NCI-H460 (cell line): ENCODE measurements at places on chromosomes 3 and 15. TPM values are rescaled to one million over a fixed set of nuclear protein-coding genes. Genes with fewer than 3 reads are reported as not detected.
A peak's percentile ranks its signal among the peaks of the same experiment; 100 is the strongest.

Gene EHD4
- total RNA-seq, result 6.7 and 7.4 TPM in 2 replicates

Gene LRRC2
- not detected in 2 replicates for total RNA-seq

Gene OR5H1
- total RNA-seq, result not detected in 2 replicates

GRCh38 chr3:102307442-102307841 is 127.4 kb upstream of the ZPLD1 start:
- no peak for DNase-seq

DNA sequence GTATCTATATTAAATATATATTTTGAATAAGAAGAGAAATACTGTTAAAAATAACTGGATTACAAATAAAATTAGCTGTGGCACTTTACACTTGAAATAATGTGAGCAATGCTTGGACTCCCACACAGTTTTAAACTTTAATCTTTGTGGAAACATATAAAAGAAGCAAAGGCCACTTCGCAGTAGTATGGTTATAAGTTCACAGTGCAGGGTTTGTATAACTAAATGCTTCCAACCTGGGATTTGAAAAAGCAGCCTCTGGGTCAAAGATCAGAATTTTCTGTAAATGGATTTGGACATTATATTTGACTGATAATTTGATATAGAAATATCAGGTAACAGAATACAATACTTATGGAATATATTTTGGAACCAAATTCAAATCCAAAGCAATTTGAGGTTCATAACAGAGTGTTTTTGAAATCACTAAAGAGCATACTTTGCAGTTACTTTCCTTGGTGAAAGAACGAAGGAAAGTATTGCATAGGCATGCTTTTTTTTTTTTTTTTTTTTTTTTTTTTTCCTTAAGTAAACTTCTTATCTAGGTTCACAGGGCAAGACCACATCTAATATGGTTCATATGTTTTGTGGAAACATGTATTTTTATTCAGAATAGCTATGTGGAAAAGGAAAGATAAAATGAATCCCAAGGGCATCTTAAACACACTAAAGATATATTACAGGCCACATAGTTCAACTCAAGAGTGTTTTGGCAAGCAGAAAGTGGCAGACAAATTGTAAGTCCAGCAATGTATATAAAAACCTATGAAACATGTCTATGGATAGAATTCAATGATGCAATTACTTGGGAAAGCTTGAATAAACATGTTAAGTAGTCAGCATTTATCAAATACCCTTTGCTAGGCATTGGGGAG is 47.1 kb upstream of the SGO1 start:
- no peak for DNase-seq

GRCh38 chr3:151379083-151379734 is 5.3 kb downstream of the P2RY12 start:
- DNase-seq, result peak; percentile 1

Gene CFAP20DC
- 0.98 and 2.6 TPM in 2 replicates for total RNA-seq

GRCh38 chr15:45164914-45165313 is 22.9 kb downstream of the SHF start:
- DNase-seq, result no peak

DNA sequence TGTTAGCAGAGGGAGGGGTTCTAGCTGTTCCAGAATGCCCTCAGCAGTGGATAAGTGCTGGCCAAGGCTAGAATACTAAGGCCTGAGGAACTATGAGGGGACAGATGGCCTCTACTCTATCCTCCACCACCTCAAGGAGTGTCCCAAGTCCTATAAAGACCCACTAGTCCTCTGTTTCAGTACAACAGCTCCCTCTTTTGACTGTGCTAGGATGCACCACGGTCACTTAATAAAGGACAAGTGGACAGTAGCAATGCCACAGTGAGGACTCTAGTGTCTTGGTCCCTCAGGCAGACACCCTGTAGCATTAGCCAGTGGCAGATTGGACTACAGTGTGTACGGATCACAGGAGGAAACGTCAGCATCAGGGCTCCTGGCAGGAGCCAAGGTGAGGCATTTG is 171.8 kb upstream of the PROK2 start:
- no peak for DNase-seq

DNA sequence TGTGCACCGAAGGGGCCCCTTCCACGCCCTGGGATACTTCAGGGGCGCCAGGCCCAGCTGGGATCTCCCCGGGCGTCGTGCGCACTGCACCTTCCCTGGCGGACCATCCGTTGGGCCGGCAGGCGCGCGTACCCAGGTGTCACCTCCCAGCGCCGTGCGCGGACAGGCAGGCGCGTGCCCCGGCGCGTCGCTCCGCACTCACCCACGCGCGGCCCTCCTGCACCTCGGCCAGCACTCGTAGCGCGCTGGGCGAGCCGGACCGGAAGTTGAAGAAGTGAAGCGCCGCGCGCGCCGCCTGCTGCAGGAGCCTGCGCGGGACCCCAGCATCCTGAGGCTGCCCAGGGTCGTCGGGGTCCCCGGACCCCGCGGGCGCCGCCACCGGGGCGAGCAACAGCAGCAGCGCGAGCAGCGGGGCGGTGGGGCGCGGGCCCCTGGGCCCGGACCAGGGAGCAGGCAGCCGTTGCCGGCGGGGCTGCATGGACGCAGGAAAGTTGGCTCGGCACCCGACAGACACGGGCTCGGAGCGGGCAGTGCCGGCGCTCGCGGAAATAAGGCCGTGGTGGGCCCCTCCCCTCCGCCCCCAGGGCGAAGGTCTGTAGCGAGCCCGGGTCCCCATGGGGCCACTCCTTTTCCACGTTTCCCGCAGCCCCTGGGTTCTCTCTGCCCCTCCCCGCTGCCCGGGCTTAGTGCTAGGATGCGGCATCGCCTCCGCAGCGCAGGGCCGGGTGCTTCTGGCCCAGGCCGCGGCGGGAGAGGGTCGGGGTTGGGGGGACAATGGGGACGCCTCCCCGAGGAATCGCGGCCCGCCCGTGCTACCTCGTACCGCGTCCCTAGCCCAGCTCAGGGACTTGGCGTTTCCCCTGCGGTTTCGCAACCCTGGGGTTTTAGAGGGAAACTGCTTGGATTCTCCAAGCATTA is at the start of gene RARRES1:
Gene RARRES1, minus strand, starts transcription at position 520 of the 918 bp plus-strand sequence. Its CDS starts 42 bp downstream, at position 478.
- no peak for DNase-seq

Gene PRTG
- total RNA-seq, result 13.4 and 14.3 TPM in 2 replicates

- no peak for DNase-seq
These were observed 32.9 kb downstream of the MTHFS start for GRCh38 chr15:79863886-79864285.

DNA sequence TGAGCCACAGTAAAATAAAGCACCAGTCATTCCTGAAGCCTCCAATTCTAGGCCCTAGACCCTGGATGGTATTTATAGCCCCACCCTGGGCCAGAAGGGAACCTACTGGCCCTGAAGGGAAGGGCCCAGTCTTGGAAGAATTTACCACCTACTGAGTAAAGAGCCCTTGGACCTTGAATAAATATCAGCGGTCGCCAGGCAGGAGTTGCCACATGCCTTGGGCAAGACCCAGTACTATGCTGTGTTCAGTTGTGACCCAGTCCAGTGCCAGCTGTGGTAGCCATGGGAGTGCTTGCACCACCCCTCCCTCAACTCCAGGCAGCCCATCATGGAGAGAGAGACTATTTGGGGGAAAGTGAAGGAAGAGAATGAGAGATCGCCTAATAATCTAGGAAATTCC is 27.0 kb downstream of the NCBP2 start:
- no peak for DNase-seq

DNA sequence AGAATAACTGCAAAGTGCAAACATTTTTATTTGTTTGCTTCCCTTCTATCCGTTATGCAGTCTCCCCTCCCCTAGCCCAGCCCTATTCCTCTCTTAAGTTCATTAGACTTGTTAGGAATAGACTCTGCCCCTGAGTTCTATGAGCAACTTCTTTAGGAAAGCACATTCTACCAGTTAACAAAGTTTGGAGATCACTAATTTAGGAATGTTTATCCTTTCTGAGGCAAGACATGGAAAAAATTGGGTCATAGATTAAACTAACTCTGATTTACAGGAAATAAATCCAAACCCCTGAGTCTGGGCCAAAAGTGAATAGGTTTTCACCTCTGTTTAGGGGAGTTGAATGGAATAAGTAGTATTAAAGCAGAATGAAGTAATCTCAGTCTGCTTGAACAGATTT is 34.4 kb downstream of the C3orf80 start:
- DNase-seq, result no peak

GRCh38 chr3:20669184-20669583 is 483.2 kb upstream of the SGO1 start:
- no peak for DNase-seq

- no peak for DNase-seq
These were observed 287.3 kb downstream of the GABRG3 start for GRCh38 chr15:27258287-27258686.

GRCh38 chr3:89527736-89528305 is 420.4 kb downstream of the EPHA3 start:
- no peak for DNase-seq

Gene HRG
- total RNA-seq, result 0.10 TPM in 1 of 2 replicates, not detected in the other

Gene ABHD14A
- total RNA-seq, result 5.4 and 8.2 TPM in 2 replicates

DNA sequence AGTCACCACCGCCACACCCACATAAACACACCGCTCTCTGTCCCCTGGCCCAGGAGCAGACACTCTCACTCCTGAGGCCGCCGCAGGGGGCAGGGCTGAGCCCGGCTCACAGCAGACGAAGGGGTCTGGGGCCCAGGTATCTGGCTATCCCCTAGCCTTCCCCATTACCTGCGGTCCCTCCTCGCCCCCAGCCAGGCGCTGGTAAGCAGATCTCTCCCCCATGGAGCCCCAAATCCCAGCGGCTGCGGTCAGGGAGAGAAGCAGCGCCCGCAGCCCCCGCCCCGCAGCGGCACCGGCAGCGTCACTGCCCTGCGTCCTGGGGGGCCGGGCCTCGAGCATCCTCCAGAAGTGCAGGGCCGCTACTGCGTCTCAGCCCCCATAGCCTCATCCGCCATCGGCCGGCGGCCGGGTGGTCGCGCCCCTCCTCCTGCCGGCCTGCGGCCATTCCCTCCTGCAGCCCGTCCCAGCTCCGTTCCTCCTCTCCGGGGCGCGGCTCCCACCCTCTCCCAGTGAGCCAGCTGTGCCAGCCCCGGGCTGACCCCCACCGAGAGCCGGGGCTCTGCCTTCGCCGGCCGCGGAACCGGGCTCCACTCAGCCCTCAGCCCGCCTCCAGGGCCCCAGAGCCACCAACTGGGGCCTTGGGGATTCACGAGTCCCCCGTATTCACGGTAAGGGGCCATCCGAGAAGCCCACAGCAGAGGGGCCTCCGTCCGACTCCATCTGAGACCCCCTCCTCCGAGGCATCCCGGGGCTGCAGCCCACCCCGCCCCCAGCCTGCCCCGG is 13.1 kb downstream of the TNK2 start:
- peak; percentile 38 for DNase-seq

Gene TF
- under 0.01 TPM in 1 of 2 replicates, not detected in the other for total RNA-seq

- DNase-seq, result no peak
These were observed 100.6 kb upstream of the IGF1R start for GRCh38 chr15:98547741-98548138.

Gene BOC
- not detected in 2 replicates for total RNA-seq

Gene CIB2
- 5.2 and 6.2 TPM in 2 replicates for total RNA-seq

DNA sequence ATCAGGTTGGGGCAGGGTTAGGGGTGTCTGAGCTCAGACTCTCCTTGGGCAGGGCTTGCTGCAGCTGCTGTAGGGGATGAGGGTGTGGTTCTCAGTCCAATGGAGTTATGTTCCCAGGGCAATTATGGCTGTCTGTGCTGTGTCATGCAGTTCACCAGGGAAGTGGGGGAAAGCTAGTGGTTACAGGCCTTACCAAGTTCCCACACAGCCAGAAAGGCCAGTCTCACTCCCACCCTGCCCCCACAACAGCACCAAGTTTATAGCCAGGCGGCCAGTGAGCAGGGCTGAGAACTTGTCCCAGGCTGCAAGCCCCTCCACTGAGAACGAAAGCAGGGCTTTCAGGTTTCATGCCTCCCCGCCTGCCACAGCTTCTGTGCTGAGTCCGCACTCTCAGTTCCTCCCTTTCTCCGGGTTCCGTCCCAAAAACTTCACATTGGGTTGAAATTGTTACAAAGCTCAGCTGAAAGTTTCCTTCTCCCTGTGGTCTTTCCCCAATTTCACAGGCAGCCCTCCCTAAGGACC is 19.6 kb upstream of the CPOX start:
- no peak for DNase-seq

GRCh38 chr15:45402955-45403877 is 24.9 kb upstream of the GATM start:
- no peak for DNase-seq

GRCh38 chr3:174821477-174821876 is 37.7 kb upstream of the NAALADL2 start:
- no peak for DNase-seq

Gene SH2D7
- not detected in 2 replicates for total RNA-seq

DNA sequence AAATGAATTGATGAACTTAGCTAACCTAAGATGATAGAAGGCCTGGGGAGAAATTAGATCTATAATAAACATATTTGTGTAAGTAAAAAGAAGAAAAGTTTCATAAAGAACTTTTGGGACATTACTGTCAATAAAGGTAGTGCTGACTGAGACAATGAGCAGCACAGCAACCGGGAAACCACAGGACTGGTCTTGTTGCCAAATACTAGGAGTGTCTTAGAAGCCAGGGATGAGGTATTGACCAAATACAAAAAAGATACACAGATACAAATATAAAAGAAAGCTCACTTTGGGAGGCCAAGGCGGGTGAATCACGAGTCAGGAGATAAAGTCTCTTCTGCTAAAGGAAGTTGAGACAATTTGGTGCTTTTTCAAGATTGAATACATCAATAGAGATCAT is 362.4 kb upstream of the ZNF385D start:
- no peak for DNase-seq

Gene ADAMTS9
- total RNA-seq, result 7.6 TPM in 2 replicates

DNA sequence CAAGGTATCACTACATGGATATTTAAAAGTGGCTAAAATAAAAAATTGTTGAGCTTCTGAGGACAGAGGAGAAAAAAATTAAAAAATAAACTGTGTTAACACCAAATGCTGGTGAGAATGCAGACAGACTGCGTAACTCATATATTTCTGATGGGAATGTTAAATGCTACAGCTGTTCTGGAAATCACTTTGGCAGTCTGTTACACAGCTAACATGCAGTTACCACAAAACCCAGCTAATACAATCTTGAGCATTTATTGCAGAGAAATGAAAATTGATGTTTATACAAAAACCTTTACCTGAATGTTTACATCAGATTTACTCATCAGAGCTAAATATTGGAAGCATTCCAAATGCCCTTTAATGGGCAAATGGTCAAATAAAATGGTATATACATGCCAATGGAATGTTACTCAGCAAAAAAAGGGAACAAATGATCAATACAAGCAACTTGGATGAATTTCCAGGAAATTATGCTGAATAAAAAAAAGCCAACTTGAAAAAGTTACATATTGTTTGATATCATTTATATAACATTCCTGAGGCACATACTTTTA is 24.6 kb downstream of the MNS1 start:
- no peak for DNase-seq

DNA sequence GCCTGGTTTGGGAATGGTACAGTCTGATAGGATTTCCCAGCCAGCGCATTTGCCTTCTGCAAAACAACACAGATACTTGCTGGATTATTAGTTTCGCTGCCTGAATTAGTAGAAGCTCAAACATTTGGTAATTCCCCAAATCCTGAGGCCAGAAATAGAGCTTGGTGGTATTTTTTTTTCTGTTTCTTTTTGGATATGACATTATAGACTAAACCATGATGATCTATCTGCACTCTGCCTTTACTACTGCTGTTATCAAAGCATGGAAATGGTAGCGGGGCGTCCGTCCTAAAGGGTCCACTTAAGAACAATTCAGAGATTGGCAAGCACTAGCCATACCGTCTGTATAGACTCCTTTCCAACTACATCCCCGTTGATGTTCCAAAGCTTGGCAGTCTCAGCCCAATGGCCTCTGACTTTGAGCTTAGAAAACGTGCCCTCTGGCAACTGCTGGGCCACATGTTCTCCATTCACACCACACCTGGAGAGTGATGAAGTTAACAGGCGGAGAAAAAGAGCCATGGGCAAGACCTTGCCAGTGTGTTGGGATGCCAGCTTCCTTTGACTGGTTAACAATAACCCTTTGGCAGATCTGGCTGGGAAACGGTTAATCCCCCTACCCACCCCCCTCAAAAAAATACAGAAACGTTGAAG is 241.0 kb upstream of the NR2F2 start:
- DNase-seq, result no peak
